ENCODE measurements at places on chromosomes 2 and 18. TPM values are rescaled to one million over a fixed set of nuclear protein-coding genes. Genes with fewer than 3 reads are reported as not detected.

Gene RAB27B
- polyA plus RNA-seq, result 5.2 TPM

DNA sequence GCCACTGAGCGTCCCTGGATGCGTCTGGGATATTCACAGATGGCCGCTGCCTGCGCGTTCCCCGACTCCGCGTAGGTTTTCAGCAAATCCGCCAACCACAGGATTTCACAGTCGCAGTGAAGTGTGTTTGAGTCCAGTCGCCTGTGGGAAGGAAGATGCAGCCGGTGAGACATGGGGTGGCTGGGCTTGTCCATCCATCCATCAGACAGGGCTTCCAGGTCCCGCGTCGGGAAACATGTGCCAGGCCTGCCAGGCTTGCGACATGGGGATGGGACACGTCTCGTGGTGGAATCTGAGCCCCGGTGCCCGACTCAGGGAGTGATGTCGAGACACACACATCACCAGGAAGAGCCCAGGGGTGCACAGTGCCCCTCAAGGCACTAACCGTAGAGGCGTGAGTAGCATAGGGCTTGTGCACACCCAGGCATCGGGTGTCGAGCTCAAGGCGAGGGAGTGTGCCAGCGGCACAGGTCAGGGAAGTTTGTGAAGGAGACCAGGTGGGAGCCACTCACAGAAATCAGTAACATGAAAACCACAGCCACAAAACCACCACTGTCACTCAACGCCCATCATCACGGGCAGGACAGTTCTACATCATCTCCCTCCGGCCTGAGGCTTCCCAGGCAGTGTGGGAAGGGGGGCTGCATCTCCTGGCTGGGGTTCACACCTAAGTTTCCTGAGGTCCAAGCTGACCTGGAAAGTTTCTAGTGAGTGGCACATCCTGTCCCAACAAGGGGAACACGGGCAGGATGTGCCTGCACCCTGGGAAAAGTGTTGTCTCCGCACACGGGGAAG, 63.9 kb downstream of the PXDN start:
- no peak for DNase-seq

GRCh38 chr2:84486441-84487115, 27.5 kb upstream of the SUCLG1 start:
- peak; percentile 54 for DNase-seq

Gene NGEF
- 3.5 TPM for polyA plus RNA-seq

DNA sequence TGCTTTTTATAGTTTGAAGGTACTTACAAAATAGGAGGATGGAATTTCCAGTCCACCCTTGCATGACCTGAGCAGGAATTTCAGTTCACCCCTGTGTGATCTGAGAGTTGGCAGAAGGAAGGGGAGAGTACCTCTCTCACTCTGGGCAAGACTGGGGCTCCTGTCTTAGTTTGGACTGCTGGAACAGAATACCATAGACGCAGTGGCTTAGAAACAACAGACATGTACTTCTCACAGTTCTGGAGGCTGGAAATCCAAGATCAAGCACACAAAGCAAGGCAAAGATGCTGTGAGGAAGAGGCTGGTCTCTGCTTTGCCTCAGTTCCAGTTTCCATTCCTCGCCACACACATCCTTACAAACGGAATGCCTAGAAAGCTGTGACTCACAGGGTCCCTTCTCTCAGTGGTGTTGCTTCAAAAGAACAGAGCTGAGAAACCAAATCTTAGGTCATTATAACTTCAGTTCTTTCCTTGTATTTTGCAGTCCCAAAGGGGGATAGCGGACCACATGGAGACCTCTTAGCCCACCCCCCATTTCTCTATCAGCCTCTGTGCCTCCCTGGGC, 108.8 kb upstream of the HAAO start:
- DNase-seq, result no peak
